NCI-H226 (cell line): ENCODE measurements at places on chromosomes 1 and 21.

GRCh38 chr1:182368903-182369302 is 22.7 kb downstream of the GLUL start:
- DNase-seq, result no peak

GRCh38 chr1:15951341-15952153 is 24.4 kb downstream of the ZBTB17 start:
- no peak for DNase-seq

- no peak for DNase-seq
These were observed 26.3 kb upstream of the FCGR2A start for GRCh38 chr1:161478985-161479384.

GRCh38 chr1:183228347-183229220 is 42.5 kb downstream of the LAMC2 start:
- no peak for DNase-seq

DNA sequence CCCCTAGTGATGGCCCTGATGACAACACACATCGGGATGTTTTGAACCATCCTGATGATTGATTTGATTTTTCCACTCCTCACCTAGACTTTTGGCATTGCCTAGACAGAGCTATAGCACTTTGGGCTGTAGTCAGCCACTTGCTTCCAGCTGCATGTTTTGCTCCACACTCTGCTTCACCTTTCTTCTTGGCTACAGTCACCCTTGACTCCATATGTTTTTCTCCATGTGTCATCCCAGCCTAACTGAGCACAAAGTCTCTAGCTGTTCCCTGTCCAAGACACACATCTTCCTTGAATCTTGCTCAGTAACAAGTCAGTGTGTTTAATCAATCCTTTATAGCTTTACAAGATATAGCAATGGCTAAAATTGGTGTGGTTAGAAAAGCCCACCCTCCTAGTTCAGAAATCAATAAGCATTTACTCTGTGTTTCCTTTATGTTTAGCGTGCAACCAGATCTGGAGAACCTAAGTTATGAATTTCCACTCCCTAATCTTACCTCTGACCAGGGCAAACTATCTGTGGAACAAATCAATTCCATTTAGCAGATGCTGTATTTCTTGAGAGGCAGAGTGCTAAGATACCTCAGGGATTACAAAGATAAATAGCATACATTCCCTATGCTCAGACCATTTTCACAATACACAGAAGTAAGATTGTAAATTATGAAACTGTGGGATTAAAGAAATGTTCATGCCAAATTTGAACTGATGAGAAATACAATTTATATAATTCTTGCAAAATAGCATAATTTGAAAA is 98.4 kb upstream of the LYPLAL1 start:
- DNase-seq, result no peak

GRCh38 chr1:36351227-36351977 is 28.0 kb upstream of the EVA1B start:
- peak; percentile 92 for DNase-seq

GRCh38 chr1:24866211-24867083 is 63.6 kb downstream of the RUNX3 start:
- no peak for DNase-seq

DNA sequence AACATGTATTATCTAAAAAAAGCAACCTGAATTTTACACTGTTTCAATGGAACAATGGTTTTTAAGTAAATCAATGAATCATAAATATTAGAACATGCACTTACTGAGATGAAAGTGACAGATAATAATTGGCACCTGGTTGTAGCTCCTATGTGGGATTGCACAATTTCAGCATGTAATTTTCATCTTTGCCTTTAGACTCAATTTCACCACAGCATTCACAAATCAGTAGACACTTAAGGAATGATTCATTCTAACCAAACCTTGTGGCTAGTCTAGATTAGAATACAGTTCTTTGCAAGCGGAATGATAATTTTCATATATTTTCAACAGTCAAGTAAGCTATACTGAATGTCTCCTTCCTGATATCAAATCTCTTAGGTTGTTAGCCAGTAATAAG is 853.4 kb downstream of the KCNT2 start:
- DNase-seq, result peak; percentile 37

- DNase-seq, result no peak
These were observed 45.3 kb downstream of the CASZ1 start for GRCh38 chr1:10751160-10751559.

- no peak for DNase-seq
These were observed 19.8 kb upstream of the SARS1 start for GRCh38 chr1:109193653-109194590.

- DNase-seq, result no peak
These were observed 53.9 kb downstream of the LAMC2 start for GRCh38 chr1:183239793-183240525.

- DNase-seq, result no peak
These were observed 35.0 kb downstream of the MTR start for GRCh38 chr1:236830116-236830515.

DNA sequence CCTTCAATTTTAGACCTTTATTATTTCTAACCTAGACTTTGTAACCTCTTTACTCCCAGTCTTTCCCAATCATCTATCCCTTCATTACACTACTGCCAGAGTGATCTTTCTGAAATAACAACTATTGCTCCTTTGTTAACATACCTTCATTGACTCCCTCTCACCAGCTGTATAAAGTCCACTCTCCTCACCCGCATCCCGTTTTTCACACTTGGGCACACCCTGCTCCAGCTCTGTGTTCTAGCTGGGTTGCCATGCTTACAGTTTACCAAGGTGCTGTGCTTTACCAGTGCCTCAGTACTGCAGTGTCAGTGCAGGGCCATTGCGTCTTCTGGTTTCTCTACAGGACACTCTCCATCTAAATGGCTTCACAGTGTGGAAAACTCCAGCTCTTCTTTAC is 148.2 kb downstream of the NFIA start:
- DNase-seq, result no peak

DNA sequence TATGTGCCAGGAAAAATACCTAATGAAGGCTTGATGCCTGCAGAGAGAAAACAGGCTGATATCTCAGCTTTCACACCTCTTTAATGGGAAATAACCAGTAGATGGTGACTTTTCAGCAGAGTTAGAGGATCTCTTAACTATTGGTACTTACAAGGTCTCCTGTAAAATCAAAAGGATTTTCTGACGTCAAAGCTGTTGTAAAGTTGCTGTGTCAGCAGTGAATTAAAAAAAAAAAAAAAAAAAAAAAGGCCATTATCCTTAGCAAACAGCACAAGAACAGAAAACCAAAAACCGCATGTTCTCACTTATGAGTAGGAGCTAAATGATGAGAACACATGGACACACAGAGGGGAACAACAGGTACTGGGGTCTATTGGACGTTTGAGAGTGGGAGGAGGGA is 349.1 kb downstream of the AMY1C start:
- DNase-seq, result no peak

GRCh38 chr1:116036255-116036654 is 59.9 kb downstream of the SLC22A15 start:
- DNase-seq, result no peak

- no peak for DNase-seq
These were observed 37.4 kb upstream of the GUCA2A start for GRCh38 chr1:42201986-42202385.

GRCh38 chr1:39130325-39130724 is 74.2 kb upstream of the MACF1 start:
- peak; percentile 95 for DNase-seq

DNA sequence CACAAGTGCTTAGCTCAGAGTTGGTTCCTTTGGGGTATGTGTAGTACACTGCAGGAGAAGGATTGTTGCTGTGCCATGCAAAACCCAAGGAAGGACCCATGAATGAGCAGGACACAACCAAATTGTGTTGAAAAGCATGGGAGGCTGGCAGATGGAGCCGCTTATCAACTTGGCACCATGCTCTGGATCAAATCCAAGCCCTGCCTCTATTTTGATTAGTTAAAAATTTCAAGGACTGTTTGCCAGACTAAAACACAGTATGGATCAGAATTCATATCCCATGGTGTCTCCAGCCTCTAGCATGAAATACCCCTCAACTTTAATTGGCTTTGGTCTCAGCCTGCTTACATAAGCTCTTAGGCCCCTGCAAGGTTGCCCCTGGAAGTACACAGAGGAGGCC is 27.8 kb downstream of the CCDC185 start:
- DNase-seq, result no peak

DNA sequence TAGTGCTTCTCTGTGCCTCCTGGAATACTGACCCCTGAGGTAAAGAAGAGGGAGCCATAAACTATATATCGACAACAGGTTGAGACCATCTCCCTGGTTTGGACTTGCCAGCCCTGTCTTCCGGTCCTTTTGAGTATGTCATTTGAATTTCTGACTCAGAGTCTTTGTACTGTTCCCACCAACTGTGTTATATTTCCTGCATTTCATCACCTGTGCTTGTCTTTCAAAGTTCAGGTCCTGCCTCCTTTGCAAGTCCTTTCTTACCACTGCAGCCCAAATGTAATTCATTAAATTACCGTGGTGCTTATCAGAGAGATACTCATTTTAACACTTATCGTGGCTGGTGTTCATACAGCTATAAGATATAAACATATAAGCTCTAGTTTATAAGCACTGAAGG is 10.7 kb downstream of the AK5 start:
- no peak for DNase-seq

GRCh38 chr1:9990944-9991343 is 6.1 kb upstream of the RBP7 start:
- no peak for DNase-seq

DNA sequence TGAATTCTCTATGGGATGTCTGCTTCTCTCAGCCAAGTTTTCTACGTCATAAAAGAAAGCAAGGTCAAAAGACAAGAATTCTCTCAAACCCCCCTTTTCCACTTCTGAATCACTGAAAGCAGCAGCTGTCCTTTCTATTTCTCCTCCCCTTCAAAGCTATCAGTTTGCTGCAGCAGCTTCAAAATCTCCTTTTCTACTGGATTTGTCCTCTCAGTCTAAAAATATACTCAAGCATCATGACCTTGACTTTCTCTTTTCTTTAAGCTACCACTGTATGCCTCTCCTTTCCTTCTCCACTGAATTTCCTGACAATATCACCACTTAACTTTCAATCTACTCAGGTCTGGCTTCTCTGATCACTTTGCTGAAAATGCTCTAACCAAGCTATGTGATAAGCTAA is 1.9 kb downstream of the WDR64 start:
- no peak for DNase-seq
